ENCODE measurements at places on chromosomes 7 and 10.

DNA sequence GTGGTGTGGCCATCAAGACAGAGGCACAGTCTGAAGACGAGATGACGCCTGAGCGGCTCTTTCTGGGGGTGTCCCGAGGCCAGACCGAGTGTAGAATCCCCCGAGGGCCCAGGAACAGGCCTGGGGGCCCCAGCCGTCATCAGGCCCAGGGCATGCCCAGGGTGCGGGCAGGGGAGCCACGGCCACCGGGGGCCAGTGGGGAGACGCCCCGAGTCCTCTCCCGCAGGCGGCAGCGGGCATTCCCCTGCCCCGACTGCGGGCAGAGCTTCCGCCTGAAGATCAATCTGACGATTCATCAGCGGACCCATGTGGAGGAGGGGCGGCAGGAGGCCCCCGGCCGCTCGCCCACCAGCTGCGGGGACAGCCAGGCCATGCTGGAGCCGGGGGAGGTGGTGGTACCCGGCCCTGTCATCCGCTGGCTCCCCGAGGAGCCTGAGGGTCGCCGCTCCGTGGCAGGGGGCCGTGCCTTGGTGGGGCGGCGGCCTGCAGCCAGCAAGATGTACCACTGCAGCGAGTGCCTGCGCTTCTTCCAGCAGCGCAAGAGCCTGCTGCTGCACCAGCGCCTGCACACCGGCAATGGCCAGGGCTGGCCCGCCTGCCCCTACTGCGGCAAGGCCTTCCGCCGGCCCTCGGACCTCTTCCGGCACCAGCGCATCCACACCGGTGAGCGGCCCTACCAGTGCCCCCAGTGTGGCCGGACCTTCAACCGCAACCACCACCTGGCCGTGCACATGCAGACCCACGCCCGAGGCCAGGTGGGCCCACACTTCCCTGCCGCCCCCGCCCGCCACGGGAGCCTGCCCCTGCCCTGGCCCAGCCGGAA lies 19.7 kb downstream of the ZNF783 start:
- no peak for DNase-seq

DNA sequence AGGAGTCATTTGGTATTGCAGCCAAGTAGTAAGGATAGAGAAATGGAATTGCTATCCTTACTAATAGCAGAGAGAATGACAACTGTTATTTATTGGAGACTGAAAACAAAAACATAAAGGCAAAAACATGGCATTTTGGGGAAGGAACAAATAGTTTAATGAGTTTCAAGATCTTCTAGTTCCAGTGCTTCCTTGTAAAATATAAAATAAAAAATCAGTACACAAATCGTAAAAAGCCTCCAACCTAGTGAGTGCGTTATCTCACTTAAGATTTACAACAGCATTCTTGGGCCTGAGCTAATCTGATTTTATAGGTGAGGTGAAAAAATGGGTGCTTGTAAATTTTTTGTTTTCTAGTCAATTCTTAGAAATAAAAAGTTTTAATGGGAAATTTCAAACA lies 3.3 kb downstream of the RBM33 start:
- DNase-seq = no peak

DNA sequence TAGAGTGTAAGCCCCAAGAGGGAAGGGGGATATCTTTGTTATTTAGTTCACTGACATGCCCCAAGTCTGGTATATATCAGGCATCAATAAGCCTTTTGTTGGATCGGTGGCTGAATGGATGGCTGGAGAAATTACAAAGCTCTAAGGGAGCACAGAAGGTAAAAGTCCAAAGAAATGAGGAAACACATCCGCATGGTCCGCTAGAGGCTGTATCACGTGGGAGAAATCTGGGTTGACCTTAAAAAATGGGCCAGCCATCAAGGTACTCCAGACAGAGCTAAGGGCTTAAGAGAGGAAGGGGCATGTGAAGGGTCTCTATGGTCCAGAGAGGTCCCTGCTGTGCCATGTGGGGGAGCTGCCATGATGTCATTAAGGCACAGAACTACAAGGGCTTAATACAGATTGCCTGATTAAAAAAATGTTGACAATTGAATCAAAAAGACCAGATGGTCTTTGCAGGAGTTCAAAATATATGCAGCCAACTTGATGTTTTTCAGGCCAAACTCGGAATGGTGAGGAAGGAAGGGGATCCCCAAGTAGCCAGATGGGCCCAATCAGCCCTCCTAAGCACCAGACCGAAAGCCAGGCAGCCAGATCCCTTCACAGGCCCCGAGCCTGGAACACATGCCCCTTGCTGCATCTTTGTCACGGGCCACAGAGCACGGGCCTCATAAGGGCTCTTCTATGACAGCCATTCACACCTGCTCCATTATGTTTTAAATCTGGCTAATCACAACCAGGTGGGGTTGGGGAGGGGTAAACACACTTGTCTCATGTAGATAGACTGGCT lies 31.9 kb downstream of the SCRN1 start:
- DNase-seq = no peak

- DNase-seq = no peak
Measured at GRCh38 chr7:76383089-76383944, 24.5 kb upstream of the YWHAG start.

- no peak for DNase-seq
Measured at GRCh38 chr7:47149208-47149839, 432.6 kb downstream of the TNS3 start.

GRCh38 chr10:80924063-80924952 lies 386.6 kb downstream of the SH2D4B start:
- no peak for DNase-seq

- no peak for DNase-seq
Measured at GRCh38 chr10:86732771-86733170, 23.6 kb upstream of the BMPR1A start.

DNA sequence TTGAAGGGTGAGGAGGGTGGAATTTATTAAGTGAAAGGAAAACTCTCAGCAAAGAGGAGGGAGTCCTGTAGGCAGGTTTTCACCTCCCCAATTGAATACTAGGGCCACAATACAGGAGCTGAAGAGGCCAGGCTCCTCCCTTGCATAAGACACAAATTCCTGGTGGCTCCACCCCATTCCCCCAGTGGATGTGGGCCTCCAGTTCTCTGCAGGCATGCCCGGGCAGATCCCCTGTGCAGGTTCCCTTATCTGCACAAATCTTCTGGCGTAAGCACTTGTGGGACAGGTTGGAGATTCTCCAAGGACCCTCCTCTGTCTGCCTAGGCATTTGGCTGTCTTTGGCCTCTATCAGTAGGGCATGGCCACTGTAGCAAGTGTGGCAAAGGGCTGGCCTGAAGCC lies 847.1 kb upstream of the MBL2 start:
- no peak for DNase-seq

DNA sequence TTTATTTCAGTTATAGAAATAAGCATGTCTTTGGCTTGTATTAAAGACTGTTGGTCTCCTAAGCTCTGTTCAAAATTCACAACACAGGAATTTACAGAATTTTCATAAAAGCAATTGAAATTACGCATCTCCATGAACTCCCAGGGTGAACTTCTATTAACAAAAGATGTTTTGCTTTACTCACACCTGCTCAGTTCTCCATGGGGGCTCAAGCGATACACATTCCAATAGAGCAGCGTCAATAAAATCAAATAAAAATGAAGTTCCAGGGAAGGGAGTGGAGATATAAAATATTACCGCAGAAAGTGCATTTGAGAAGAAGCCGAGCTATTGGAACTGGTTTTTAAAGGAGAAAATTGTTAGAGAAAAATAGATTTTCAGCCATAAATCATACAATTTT lies 41.5 kb upstream of the ZNF438 start:
- DNase-seq = no peak

DNA sequence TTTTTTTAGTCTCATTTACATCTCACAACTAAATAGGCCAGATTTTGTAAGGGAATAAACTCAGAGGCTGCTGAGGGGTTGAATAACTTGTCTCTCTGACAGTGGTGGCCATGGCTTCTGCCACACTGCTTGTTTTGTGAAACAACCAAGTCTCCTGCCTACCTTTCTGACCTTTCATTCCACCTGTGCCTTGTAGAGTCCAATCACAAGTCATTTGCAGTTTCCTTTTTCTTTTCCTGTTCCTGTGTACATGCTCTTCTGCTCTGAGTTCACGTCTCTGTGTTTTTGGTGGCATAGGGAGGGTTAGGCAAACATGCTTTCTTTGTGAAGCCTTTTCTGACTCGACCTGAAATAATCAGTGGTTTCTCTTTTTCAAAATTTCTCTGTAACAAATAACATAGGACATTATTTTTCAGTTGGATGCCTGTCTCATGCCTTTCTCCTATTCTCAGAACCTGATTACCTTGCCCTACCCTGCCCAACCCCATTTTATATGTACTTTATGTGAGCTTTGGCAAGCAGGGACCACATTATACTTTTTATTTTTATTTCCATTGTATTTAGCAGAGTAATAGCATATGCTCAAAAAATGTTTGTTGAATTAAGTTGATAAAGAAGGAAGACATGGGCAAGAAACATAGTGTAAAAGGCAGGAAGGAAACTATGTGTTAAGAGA lies 81.7 kb downstream of the HDAC9 start:
- no peak for DNase-seq

GRCh38 chr7:826230-826917 lies 5.9 kb upstream of the SUN1 start:
- DNase-seq = no peak

DNA sequence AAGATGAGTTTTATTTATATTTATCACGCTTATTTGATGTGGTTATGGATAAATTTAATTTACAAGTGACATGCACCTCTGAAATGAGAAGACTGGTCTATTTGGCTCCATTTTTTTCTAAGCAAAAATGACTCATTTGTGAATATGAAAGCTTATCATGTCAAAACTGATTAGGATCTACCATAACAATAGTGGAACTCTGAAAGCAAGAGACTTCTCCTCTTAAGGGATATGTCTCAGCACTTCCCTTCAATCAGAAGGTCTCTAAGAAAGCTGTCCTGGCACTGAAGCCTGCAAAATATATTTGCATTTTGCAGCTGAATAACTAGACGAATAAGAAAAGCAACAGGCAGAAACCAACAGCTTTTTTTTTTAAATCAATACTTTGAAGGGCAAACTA lies 12.7 kb downstream of the FAS start:
- no peak for DNase-seq

- DNase-seq = no peak
Measured at GRCh38 chr7:2843711-2844152, 376 bp downstream of the GNA12 start.

- no peak for DNase-seq
Measured at GRCh38 chr10:58590152-58590840, 77.6 kb downstream of the BICC1 start.

- DNase-seq = no peak
Measured at GRCh38 chr10:33886299-33886698, 551.8 kb upstream of the NRP1 start.

GRCh38 chr7:17104419-17104818 lies 194.0 kb upstream of the AHR start:
- no peak for DNase-seq

- no peak for DNase-seq
Measured at GRCh38 chr7:50926049-50926448, 143.4 kb upstream of the GRB10 start.

GRCh38 chr7:93856323-93856722 lies 34.2 kb downstream of the TFPI2 start:
- DNase-seq = no peak

DNA sequence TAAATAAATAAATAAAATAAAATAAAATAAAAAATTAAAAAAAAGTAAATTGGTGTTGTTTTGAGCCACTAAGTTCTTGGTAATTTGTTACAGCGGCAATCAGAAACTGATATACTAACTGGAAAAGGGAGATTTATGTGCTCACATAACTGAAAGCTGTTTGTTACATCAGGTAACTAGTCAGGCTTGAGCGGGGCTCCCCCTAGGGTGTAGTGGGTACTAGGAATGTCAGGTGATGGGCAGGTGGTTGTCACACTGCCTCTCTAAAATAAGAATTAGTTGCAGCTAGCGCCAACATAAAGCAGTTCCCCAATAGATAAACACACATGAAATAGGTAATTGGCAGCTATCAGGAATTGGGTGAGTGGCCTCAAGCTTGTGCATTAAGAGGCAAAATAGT lies 1336.9 kb downstream of the XPNPEP1 start:
- DNase-seq = no peak

GRCh38 chr7:128129224-128129864 lies 98.1 kb upstream of the LRRC4 start:
- no peak for DNase-seq

DNA sequence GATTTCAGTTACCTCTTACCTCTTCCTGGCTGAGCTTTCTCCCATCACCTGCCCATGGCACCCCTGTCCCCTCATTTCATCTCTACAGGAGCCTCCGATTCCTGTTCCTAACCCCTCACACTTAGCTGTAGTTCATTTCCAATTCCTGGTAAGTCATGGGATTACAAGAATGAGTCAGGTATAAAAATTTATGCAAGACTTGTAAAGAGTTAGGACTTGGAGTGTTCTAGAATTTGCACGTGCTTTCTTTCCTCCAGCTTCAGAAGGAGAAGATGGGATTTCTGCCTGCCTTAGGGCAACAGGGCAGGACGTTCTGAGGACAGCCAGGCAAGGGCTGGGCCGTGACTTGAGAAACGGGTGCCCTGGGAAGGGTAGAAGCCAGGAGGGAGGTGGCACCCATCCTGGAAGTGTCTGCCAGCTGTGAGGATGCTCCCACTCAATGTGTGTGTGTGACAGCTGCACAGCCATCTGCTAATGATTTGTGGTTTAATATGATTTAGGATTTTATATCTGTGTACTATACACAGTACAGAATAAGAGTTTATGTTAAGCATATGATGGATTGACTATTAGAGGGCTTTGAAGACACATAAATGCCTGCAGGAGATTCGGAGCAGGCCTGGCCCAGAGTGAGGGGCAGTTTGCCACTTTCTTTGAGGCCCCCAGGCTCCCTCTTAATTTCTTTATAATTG lies 81.5 kb upstream of the VIPR2 start:
- DNase-seq = no peak

- DNase-seq = no peak
Measured at GRCh38 chr7:151384352-151384697, 25.5 kb downstream of the WDR86 start.

GRCh38 chr10:98384531-98385133 lies 30.4 kb downstream of the PYROXD2 start:
- no peak for DNase-seq

Data from activated naive CD4-positive, alpha-beta T cell (primary cell).